ENCODE measurements at places on chromosomes 13 and 19.

DNA sequence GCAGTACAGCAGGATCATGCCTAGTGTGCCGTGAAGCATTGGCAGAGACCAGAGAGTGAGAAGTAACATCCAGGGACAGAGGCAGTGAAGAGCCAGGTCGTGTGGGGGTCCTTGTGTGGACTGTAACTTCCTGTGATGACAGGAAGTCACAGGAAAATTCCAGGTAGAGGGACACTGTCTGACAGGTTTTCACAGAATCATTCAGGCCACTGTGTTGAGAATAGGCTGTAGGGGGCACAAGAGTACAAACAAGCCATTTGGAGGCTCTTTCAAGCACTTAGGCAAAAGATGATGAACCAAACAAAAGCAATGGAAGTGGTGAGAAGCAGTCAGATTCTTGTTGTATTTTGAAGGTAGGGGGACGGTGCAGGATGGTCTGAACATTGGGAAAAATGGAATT lies 46.4 kb downstream of the N4BP2L1 start:
- no peak for DNase-seq

- DNase-seq, result no peak
These were observed 5.9 kb downstream of the RTBDN start for GRCh38 chr19:12828494-12828893.

GRCh38 chr19:29525901-29526729 lies at the start of gene VSTM2B:
TSS of gene VSTM2B (plus strand) at chr19:29525994. CDS start at chr19:29526584, 590 bp downstream.
- no peak for DNase-seq

DNA sequence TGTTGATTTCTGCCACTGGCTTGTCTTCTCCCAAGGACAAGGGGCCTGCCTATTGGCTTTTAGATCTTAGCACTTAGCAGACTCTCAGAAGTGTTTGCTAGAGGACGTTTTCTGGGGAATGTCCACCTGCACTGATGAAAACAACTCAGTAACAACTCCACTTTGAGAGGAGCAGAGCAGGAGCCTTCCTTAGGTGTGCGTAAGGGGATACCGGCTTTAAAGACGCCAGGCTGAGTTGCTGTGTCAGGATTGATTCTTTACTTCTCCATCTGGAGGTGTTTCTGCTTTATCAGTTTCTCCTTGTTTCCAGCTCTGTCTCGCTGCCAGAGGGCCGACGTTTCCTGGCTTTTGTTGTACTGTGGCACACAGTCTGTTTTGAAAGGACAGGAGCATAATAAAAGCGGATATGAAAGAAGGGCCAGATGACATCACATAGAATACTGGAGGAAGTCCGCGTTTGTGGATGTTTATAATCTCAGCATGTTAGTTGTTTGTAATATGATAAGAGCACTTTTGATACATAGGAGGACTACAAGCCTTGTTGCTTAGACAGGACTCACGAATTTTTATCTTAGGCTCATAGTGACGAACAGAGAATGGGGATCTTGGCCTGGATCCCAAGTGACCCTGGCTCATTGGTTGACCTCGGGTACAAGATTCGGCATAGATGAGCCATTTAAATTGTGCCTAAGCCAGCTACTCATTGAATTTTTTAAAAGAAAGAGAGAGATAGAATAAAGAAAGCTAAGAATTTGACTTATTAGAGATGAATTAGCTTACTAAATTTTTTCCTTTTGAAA lies 34.6 kb downstream of the COL4A2 start:
- no peak for DNase-seq

- no peak for DNase-seq
These were observed 4.8 kb upstream of the SOX1 start for GRCh38 chr13:112062072-112062567.

- DNase-seq, result no peak
These were observed 22.3 kb downstream of the SETDB2 start for GRCh38 chr13:49466292-49466838.

DNA sequence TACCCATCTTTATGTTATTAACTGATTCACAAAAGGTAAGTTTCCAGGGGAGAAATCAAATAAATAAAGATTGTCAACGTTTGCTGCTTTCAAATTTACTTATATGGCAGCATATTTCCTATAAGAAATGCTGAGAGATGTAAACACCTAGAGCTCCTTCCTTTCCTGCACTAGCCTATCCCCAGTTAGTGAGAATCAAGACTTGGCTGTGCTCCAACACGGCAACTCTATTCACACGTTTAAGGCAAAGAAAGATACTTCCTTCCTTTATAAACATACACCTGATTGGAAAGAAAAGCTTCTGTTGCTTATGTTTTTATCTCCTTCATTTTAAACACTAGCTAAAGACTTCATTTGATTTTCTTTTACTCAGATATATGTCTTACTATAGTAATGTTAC lies 107.0 kb downstream of the PCDH9 start:
- DNase-seq, result no peak

GRCh38 chr19:7099597-7099921 lies 30.1 kb downstream of the ZNF557 start:
- no peak for DNase-seq

DNA sequence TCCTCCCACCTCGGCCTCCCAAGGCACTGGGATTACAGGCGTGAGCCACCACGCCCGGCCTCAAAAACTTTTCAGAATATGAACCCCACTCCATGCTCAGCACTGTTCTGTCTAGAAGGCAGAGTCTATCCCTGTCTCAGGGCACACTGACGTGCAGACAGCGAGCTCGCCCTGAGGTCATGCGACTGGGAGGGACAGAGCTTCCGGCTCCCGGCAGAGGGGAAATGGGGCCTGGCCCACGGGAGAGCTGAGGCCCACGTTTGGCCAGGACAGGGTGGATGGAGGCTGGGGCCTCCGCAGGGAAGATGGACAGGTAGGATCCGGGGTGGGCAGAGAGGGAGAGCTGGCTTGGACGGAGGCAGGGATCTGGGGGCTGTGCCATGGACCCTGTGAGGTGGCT lies 2.8 kb upstream of the AZU1 start:
- no peak for DNase-seq

- no peak for DNase-seq
These were observed 75.2 kb upstream of the MCF2L start for GRCh38 chr13:112893570-112894422.

DNA sequence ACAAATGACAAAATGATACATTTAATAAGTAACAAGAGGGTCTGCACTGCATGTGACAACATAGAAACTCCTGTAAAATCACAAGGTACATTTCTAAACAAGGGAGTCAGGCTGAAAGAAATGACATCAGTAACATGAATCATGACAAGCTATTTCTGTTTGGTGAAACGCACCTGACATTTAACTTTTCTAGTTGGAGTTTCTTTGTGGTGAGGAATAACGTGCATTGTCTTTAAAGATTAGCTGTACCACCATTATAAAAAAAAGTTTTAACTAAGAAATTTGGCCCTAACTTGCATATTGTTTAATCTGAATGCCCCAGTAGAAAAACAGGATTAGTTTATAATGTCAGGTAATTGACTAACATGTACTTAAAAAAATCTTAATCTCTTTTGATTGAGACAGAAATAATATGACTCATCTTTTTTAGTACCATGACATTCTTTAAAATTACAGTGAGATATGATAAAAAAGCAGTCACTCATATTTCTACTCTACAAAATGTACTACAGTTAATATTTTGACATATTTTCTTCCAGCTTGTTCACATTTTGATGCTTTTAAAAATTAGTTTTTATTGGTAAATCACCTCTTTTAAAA lies 418.2 kb downstream of the KLF12 start:
- no peak for DNase-seq

- DNase-seq, result no peak
These were observed 9.6 kb upstream of the RSPH6A start for GRCh38 chr19:45824531-45825262.

DNA sequence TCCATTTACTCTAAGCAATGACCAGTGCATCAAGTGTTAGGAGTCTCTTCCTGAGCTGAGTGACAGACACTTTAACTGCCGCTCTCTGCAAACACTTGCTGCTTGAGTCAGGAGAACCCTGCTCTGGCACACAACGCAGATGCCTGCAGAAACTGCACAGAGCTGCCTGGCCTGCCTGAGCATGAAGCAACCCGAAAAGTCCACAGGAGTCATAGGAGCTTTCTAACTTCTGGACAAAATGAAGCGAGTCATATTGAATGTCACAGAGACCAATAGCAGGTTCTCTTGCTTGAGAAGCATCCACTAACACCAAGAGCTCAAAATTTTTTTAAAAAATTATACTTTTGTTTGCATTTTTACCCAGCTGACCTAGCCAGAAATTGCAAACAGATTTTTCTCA lies 232.4 kb downstream of the LHFPL6 start:
- DNase-seq, result no peak

GRCh38 chr13:83325125-83325853 lies 557.0 kb downstream of the SLITRK1 start:
- no peak for DNase-seq

- DNase-seq, result no peak
These were observed 173.1 kb upstream of the SOX1 start for GRCh38 chr13:111893607-111894443.

- no peak for DNase-seq
These were observed 342.4 kb downstream of the KCNRG start for GRCh38 chr13:50357586-50358118.

DNA sequence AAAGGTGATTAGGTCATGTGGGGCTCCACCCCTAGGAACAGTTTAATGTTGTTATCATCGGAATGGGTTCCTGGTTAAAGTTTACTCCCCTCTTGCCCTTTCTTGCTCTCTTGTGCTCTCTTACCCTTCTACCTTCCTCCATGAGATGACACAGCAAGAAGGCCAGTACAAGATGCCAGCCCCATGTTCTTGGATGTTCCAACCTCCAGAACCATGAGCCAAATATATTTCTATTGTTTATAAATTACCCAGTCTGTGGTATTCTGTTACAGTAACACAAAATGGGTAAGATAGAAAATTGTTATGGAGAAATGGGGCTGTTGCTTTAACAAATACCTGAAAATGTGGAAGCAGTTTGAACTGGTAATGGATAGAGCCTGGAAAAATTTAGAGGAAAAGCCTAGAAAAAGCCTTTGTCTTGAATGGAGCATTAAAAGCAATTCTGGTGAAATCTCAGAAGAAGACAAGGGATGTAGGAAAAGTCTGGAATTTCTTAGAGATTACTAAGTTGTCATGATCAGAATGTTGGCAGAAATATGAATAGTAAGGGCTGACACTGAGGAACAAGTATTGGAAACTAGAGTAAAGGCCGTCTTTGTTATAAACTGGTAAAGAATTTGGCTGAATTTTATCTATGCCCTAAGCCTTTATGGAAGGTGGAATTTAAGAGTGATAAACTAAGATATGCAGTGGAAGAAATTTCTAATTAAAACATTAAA lies 53.5 kb upstream of the TSC22D1 start:
- DNase-seq, result no peak

GRCh38 chr13:27673911-27674310 lies 52.2 kb downstream of the POLR1D start:
- no peak for DNase-seq

DNA sequence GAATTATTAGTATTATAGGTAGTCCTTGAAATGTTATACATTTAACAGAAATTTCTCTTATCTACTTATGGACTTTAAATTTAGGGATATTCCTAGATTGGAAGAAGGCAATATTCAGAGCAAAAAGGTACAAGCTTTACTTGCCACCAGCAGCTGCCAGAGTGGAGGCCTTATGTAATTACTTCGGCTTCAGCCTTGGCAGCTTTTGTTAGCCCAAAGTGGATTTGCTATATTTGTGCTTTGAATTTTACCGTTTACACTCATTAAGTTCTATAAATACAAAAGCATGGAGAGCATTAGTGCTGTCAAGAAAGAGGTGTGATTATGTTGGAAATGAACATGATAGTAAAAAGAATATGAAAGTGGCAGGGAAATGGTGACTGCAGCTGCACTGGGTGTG lies 319.9 kb downstream of the ATP8A2 start:
- DNase-seq, result no peak

DNA sequence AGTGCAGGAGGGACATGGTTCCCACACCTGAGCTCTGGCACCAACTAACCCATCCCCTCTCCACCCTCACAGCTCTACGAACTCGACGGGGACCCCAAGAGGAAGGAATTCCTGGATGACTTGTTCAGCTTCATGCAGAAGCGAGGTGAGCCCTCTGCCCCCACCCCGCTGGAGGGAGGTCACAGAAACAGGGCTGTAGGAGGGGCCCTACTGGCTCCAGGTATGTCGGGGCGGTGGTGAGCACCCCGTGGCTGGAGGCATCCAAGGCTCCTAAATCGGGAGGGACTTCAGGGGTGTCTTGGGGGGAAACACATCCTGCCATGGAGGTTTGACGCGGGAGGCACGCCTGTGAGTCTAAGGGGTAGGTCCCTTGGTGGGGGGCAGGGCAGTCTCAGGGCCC lies 24.1 kb upstream of the WDR18 start:
- no peak for DNase-seq

- no peak for DNase-seq
These were observed 574.8 kb downstream of the IRS2 start for GRCh38 chr13:109211616-109212015.

DNA sequence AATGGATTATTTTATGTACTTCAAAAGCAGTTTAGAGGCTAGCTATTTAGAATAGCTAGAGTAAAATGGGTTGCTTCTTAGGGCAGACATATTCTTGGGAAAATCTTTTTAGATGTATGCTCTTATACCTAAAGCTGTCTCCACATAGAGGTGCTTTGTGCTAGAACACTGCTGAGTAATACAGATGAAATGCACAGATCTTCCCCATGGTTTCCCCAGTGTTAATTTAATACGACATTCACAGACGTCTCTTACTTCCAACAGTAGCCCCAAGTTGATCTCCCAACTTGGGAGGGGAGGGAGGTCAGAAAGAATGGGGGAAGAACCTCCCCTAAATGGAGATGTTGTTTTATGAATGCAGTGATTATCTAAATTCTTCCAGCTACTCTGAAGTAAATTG lies 16.9 kb downstream of the NALCN start:
- DNase-seq, result no peak

DNA sequence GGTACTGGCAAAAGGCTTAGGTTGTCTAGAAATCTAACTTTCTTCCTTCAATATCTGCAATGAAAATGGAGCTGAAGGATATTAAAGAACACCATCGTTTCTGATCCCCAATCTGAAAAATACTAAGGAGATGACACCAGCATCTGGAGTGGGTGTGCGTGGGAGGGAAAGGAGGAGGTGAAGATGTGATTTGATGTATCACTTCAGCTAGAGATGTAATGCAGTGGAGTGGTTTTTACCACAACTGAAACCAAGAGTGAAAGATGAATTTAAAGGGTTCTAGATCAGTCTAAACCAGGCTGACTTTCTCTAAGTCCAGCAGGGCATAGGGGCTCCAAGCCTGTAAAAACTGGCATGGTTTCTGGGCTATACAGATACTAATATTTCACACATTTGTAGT lies 148.4 kb downstream of the AKAP11 start:
- no peak for DNase-seq

DNA sequence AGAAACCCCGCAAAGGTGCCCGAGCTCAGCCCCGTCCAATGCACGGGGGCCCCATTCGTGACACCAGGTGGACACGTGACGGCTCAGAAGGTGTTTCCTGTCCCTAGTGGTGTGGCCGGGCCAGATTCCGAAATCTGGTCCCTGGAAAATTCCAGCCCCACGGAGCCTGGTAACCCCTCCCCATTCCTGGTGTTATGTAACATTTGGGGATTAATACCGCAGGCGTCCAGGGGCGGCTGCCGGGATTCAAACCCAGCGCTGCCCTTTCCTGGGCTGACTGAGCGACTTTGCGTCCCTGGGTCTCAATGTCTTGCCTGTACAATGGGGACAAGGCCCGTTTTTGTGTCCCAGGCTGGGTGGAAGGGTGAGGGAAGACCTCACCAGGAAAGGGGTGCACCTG lies 1.0 kb upstream of the PLK5 start:
- DNase-seq, result no peak

All from cortex of kidney (tissue), 1 donor.